Stimulated activated CD8-positive, alpha-beta memory T cell treated with anti-CD3 and anti-CD28 coated beads, Interleukin-12 subunit alpha, Interleukin-12 subunit beta, amount 100 ng/mL, for 1 hour (primary cell): ENCODE measurements at places on chromosomes 11 and 22.

DNA sequence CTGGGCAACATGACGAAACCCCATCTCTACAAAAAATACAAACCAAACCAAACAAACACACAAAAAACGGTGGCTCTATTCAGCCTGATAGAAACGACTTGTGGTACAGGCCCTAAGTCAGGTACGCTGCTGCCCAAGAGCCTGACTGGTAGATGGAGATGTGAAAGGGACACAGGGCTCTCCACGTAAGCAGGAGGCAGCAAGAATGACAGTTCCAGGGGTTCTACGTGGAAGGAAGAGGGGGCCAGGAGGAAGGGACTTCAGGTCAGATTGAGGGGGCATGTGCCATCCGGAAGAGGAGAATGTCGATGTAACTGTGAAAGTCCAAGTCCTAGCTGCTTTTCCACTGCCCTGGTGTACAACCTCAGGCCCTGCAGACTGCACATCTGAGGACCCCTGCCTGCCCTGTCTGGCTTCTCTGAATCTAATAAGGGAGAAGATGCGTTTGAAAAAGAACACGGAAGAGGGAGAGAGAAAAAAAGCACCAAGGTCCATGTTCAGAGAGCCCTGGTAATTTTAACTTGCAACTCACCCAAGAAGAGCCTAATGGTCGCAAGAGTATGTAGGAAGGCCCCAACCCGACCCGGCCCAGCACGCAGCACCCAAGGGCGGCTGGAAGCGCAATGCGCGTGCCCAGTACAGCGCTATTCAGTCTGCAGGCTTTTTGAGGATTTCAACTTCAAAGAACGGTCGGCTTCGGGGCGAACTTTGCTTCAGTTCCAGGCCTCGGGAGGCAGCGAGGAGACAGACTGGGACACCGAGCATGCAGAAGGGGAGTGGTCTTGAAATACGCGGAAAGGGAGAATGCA lies 909 bp upstream of the ZNRD2 start:
- no peak for DNase-seq

GRCh38 chr22:44689173-44689572 lies 12.8 kb upstream of the PRR5 start:
- no peak for DNase-seq

GRCh38 chr11:46389450-46390330 lies 1.9 kb downstream of the CHRM4 start:
- DNase-seq = no peak

GRCh38 chr11:78930810-78931523 lies 356.3 kb upstream of the NARS2 start:
- no peak for DNase-seq

DNA sequence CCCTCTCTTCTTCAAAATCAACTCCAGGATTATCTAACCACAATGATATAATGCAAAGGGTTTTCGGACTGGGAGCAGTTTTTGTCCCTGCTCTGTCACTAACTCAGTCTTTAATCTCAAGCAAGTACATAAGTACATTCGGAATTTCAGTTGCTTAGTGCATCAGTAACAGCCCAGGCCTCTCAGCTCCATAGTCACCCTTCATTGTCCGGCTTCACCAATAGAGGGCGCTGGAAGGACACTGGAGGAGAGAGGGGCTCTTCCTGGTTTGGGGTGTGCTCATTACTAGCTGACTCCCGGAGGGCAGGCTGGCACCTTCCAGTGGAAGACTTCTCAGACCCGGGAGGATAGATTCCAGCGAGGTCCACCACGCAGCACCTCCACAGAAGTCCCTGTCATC lies 90.4 kb upstream of the PDGFD start:
- DNase-seq = no peak

GRCh38 chr11:69711822-69712801 lies 8.3 kb upstream of the FGF19 start:
- no peak for DNase-seq

GRCh38 chr22:26556904-26557303 lies 33.0 kb downstream of the TPST2 start:
- DNase-seq = no peak

DNA sequence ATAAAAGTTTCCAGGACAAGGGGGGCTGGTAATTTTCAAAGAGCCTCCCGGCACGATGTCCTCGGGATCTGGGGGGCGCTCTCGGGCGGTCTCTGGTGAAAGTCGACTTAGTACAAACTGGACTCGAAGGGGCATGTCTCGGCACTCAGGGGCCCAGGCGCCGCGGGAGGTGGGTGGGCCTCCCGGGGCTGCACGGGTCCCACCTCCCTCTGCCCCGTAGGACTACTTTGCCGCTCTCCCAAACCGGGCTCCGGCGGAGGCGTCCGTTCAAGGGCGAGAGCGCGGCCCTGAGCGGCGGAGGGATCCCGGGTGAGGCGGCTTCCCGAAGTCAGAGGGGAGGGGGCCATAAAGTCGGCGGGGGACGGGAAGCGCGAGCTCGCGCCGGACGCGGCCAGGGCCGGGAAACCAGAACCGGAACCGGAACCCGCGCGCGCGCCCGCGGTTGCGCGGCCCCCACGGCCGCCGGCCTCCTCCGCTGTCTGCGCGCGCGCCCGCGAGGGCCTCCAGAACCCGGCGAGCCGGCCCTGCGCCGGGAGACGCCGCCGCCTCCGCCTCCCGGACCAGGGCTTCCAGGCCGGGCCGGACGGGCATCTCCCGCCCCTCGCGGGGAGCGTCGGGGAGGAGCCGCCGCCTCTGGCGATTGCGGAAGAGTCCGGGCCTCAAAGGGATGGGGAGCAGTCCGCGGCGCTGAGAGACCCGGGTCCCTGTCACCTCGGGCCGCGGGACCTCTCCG lies at the start of gene ARHGEF12:
ARHGEF12 (plus strand) TSS at position 506 of the 733 bp plus-strand sequence. CDS start 831 bp downstream, outside the sequence.
- peak; percentile 56 for DNase-seq

DNA sequence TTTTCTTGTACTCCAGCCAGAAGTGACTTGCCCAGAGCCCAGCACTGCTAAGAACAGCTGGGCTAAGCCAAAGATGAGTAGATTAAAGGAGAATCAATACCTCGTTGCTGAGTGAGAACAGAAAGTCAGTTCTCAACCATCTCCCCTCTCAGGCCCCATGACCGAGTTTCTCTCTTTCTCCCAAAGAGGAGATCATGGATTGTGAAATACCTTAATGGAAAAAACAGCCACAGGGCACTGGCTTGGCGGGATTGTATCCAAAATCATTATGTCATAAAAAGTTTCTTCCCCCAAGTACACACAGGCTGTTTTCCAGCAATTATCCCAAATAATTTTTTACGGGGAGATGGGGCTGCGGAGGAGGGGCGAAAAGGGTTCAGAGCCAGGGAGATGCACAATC lies 111.8 kb upstream of the TMEM45B start:
- DNase-seq = no peak

GRCh38 chr22:20456064-20456721 lies 18.6 kb upstream of the SCARF2 start:
- DNase-seq = peak; percentile 60

- peak; percentile 4 for DNase-seq
Measured at GRCh38 chr11:13550761-13551160, 55.0 kb upstream of the PTH start.

GRCh38 chr11:331358-332060 lies 10.8 kb upstream of the IFITM3 start:
- no peak for DNase-seq

GRCh38 chr11:76361776-76362175 lies 19.2 kb downstream of the THAP12 start:
- DNase-seq = no peak

DNA sequence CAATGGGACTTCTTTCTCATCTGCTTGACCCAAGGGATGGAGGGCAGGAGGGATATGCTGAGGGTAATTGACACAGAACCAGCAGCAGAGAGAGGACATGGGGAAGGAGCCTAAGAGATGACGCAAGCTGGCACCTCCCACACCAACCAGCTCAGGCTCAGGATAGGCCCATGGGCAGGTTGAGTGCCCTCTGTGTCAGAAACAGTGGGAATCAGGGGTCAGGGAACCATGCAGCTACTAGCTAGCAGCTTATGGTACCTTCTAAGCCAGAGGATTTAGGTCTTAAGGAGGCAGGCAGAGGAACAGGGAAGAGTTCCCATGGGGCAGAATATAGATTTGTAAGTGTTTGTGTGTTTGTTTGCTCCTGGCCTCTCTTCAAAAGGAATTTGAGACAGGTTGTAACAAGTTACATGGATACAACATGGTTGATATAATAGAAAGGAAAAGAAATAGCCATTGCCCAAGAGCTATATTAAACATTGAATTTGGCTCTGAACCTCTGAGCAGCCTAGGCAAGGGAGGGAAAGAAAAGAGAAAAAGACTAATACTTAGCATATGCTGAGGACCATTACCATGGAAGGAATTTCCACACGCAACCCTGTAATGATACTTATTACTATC lies 39.9 kb upstream of the NAV2 start:
- DNase-seq = no peak

DNA sequence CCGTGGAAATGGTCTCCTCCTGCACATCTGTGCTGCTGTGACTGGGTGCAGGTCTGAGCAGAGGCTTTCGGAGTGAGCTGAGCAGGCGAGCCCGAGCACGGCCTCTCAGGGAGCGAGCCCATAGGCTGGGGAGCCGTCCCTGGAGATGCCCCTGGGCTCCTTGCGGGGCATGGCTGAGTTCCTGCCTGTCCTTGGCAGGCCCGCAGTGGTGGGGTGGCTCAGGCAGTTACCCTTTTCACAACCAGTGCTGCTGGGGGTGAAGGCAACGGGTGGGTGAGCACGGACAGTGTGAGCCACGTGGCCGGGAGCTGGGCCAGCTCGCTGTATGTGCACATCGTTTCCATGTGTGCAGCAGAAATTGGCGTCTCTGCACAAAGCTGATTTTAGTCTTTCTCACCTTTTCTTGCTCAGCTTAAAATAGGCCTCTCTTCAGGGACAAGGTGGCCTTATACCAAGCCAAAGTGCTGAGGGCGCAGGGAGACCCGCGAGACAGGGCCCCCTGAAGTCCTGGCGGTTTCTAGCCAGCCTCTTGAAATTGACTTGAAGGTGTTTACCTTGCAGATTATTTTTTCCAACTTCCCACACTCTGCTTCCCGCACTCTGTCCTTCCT lies at the start of gene TP53AIP1:
TP53AIP1 (minus strand) TSS at position 55 of the 611 bp plus-strand sequence. CDS start 5,053 bp downstream, outside the sequence.
- no peak for DNase-seq

GRCh38 chr22:28711820-28712777 lies 29.5 kb downstream of the CHEK2 start:
- no peak for DNase-seq

DNA sequence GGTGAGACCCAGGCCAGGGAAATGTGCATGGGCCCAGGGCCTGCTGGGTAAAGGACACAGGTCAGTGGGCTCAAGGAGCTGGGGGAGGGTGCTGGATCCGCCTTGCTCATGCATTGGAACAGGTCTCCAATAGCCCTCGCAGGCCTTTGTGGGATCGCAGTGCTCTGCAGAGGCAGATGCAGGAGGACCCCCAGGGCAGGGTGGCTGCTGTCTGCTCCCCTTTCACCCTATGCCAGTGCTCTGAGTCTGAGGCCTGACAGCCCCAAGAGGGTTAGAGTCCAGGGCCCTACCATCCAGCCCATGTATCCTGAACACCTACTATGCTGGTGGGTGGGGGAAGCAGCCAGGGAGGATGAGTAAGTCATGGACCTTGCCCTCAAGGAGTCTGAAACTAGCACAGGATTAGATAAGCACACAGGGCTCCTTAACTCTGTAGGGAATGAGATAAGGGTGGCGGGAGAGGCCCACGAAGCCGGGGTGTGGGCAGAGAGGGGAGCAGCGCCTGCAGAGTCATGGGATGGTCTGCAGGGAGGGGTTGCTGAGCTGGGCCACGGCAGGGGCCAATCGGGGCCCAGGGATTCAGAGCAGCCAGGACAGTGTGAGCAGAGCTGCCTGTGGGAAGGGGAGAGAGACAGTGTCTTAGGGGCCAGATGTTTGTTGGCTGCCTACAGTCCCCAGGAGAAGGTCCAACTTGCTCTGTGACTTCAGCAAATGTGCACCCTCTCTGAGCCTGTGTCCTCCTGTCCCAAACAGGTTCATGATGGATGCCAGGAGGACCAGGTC lies 10.5 kb upstream of the EHD1 start:
- DNase-seq = no peak

DNA sequence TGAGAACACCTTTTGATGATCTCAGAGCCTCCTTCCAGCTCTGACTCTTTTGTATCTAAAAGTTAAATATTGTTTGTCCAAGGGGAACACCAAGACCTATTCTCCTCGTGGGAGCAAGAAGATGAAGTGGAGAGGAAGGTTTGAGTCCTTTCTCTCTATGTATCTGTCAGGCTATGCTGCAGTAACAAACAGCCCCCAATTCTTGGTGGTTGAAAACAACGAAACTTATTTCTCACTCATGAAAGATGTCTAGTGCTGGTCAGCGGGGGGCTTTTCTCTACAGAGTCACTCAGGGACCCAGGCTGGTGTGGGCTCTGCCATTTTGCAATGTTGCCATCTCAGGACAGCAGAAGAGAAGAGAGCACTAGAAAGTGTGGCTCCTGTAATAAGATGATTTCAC lies 6.2 kb upstream of the CRYBB2 start:
- no peak for DNase-seq
